T-helper 2 cell treated with Interferon-gamma antibody and Interleukin-4, amounts not matched to agents 5 μg/mL and 100 μg/mL, for 36 hours (primary cell): ENCODE measurements at places on chromosomes 12 and 14.

- no peak for DNase-seq
Observed at GRCh38 chr12:92495108-92495507, 207.7 kb upstream of the PLEKHG7 start.

GRCh38 chr12:5428332-5429221 lies 3.3 kb upstream of the NTF3 start:
- DNase-seq, result no peak

GRCh38 chr14:31025367-31026076 lies at the start of gene AP4S1:
TSS of gene AP4S1 (plus strand) at chr14:31025649. CDS start at chr14:31066197, 40,548 bp downstream.
- peak; percentile 47 for DNase-seq

- no peak for DNase-seq
Observed at GRCh38 chr14:66087231-66087630, 398.9 kb upstream of the CCDC196 start.

DNA sequence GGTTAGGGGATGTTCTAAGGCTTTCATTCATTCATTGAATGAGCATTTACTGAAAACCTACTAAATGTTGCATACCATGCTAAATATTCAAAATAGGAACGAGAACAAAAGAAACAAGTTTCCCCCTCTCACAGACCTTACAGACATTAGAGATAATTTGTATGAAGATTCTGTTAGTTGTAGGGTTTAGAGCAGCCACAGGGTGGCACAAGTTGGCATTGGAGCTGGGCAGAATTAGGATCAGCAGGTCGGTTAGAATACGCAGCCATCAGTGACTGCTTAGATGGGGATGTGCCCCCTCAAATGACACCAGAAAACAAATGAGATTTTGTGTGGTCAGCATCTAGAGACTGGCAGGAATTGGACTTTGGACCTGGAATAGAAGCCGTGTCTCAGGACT lies 166.3 kb upstream of the DAAM1 start:
- no peak for DNase-seq

DNA sequence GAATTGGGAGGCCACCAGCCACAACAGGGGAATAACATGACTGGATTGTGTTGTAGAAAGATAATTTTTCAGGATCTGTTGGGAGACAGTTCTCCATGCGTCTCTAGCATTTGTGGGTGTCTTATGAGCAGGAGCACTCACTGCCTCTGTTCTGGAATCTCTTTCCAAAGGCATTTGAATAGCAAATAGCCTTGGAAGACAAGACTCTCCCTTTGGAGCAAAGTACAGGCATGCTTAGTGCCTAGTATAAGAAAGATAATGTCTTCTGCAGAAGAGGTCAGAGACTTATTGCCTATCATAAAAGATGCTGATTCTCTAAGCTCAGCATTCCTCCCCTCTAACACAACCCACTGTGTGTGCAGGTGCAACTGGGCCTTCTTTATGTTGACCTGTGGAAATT lies 58.3 kb downstream of the VCPKMT start:
- no peak for DNase-seq

DNA sequence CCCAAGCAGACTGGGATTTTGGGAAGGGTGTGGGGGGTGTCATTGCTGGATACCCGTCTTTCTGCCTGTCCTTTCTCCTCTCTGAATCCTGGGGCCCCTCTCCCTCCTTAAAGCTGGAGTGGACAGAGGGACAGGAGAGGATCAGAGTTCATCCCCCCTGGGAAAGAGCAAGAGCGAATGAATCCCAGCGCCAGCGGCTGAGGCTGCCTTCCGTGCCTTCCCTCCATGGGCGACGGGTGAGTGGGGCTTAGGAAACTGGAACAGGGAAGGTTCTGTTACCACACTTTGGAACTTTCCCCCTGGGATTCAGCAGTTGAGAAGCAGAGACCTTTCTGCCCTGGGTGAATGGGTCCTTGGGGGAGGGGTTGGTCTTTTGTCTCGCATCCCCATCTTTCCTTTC lies 16.2 kb upstream of the RIN3 start:
- no peak for DNase-seq

GRCh38 chr12:103627189-103627855 lies 40.2 kb downstream of the STAB2 start:
- no peak for DNase-seq

DNA sequence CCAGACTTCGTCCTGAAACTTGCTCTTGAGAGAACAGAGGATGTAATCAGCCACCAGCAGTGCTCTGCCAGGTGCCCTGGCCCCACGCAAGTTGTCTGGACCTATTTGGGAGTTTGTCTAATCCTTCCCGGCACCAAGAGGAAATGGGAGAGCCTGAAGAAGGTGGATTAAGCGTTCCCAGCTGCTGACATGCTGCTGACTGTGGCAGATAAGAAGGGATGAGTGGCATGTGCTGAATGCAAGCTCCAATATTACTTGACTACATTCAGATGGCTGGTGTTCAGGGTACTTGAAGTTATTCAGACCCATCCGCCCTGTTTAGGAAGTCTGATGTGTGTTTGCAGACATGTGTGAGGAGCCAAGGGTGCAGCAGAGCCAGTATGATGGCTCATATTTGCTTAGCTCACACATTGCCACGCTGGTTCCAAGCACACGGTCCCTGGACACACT lies 440.6 kb upstream of the CCDC196 start:
- no peak for DNase-seq

DNA sequence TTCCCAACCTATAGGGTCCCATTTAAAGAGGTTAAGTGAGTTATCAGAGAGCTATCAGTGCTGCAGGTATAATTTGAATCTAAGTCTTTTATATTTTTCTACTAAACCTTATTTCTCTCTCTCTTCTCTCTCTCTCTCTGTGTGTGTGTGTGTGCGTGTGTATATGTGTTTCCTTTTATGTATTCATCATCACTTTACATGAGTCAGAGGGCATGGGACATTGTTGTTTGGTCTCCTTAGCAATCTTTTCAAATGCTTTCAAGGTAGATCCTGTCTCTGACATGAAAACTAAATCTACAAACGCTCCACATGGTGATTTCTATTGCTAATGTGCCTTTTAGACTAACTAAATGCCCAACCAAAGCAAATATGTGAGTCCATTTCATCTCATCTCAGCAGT lies 459.7 kb downstream of the BTG1 start:
- no peak for DNase-seq
